ENCODE measurements at places on chromosomes 11 and 22.

DNA sequence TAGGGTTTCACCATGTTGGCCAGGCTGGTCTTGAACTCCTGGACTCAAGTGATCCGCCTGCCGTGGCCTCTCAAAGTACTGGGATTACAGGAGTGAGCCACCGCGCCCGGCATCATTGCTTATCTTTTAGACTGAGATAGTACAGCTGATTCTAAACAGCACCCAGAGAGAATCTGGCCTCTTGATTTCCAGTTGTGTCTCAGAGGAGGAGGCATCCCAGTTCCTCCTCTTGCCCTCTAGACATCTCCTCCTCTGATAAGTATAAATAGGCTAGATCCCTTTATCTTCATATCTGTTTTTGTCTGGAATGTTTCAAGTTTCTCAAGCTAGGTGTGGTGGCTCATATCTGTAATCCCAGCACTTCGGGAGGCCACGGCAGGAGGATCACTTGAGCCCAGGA is 7.0 kb downstream of the MARK2 start:
- DNase-seq = no peak

- no peak for DNase-seq
Measured at GRCh38 chr22:29604076-29604360, 585 bp downstream of the NF2 start.

DNA sequence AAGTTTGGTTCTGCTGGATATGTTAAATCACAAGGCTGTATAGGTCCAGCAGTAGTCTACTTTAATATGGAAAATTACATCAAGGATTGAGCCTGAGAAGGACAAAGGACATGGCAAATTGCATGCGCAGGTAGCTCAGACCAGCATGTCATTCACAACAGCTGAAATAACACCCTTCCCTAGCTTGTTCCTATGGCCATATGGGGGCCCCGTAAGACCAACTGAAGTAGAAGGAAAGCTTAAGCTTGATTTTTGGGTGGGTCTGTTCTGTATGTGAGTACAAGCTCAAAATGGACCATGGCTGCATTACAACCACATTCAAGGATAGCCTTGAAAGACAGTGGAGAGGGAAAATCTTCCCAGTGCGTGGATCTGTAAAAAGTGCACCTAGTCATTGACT is 20.6 kb upstream of the PDE3B start:
- no peak for DNase-seq

DNA sequence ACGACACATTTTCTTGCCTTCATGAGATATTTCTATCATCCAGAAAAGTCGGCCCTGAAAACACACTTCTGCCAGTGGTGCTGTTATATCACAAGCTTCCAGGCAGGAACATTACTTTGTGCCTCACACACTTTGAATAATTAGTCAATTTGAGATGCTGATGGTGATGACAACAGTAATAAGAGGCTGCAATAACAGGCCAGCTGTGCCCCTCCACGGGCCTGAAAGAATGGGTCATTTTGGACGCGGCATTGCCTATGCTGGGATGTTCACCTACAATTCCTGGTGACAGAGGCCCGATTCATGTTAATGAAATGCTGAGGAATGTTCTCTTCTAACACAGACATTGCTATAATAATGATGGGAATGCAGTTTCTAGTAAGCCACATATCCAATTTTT is 463.8 kb upstream of the KIRREL3 start:
- no peak for DNase-seq

- no peak for DNase-seq
Measured at GRCh38 chr11:126334659-126335462, 20.6 kb upstream of the ST3GAL4 start.

DNA sequence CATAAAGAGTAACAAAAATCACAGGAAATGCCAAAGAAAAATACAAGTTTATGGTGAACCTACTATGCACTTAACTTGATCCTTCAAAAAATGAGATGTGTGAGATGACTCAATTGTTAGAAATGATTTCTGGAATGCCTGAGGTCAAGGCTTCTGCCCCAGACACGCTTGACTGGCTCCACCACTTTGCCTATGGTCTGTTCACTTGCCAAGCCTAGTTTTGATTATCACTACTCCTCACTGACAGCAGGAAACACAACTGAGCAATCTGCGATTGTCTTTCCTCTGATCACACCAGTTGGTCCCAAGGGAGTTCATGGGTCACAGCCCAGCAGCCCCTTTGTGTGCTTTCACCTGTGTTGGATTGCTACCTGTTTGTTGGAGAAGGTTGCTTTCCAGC is 20.6 kb upstream of the PRDM10 start:
- no peak for DNase-seq

DNA sequence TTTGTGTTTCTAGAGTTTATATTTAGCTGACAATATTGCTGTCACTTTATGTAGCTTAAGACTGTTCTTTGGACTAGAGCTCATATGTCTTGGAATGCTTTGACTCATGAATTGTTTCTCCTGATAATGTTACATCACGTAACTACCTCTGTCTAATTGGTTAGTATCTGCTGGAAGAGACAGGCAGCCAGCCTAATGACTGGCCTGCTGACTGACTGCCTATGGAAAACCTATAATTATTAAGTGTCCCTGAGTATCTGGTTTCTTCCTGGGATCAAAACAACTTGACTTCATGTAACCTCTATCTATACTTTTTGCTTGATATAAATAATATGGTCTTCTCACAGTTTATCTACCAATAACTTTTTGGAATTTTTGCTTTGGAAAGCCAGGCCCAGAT is 9.4 kb downstream of the SOX6 start:
- no peak for DNase-seq

DNA sequence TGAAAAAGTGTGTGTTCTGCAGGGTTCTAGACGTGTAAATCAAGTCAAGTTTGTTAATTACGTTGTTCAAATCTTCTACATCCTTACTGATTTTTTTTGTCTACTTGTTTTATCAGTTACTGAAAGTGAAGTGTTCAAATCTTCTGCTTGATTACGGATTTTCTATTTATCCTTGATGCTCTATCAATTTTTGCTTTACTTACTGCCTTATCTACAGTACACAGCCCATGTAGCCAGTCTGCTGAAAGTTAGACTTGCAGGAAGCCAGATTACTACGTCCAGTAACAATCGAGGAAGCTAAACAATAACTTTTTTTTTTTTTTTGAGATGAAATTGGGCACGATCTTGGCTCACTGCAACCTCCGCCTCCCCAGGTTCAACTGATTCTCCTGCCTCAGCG is 15.6 kb upstream of the C11orf24 start:
- DNase-seq = no peak

DNA sequence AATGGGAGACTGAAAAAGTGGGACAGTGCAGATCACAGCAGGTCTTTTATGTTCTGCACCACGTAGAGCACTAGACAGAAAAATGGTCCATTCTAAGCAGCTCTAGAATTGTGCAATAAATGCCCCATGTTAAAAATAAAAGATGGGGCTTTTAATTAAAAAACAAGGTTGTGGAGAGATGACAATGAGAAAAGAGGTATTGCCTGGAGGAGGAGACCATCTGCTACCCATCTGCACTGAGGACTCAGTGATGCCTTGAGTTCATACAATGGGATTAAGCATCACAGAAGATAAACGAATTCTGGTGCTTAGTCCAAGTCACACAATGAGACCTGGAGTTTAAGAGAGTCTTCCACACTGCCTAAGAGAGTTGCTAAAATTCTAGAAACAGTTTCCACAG is 73.6 kb downstream of the PAK1 start:
- no peak for DNase-seq

Data from mesothelial cell of epicardium (in vitro differentiated cells).